Cardiac muscle cell (in vitro differentiated cells and primary cell): ENCODE measurements at places on chromosomes 16 and 17.

DNA sequence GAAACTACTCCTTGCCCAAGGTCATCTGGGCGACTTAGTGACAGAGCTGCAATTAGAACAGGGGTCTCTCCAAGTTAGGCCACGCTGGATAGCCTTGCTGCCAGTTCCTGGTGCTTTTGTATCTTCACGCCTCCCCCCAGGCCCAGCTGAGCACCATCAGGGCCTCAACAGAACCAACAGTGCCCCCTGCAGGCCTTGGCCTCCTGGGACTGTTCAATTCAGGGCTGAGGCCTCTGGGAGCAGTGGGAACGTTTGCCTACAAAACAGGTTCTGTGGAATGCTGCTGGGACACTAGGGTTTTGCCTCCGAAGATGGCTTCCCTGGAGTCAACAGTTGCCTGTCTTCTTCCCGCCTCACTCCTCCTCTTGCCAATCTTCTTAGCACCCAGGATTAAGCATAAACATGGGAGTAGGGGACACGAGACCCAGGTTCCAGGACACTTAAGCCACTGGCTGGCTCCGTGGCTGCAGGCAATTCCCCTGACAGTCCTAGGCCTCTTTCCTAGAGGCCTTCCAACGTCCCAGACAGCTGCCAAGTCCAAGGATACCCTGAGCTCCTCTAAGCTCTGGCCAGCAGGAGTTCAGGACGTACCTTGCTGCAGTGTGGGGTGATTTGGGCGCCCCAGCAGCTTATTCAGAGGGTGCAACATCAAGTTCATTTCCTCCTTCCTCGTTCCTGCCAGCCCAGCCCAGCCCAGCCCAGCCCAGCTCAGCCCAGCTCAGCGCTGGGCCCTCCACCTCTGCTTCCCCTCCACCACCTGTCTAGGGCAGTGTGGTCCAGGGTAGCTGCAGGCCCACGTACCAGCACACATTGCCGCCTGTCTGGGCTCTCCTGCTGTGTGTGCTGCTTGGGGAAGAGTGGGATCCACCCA is 246.6 kb upstream of the RPL38 start:
- peak; percentile 80 for DNase-seq

DNA sequence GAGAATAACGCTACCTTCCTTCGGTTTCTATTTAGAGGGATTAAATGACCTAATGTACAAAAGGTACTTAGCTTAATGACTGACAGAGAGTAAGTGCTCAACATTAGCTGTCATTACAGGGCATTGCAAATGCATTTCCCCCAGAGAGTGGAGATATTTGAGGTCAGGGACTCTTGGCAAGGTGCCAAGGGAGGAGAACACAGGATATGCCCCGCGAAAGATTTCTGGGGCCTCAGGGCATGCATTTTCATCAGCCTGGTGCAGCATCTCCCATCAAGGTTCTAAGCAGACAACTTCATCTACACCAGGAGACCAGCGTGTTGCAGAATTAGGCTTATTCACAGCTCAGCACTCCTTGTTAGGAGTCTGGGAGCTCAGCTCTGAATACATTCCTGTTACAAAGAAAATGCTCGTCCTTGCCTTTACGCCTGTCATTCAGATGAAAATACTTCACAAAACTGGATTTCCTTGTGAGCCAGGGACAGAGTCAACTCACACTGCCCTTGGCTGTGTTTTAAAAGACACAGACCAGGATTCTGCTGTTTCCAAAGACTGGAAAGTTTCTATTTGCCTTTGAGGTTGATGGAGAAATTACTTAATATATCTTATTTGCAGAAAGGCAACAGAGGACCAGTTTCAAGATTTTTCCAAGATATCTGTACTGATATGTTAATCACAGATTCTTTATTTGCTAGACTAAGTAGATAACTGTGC is 108.2 kb downstream of the VAT1L start:
- DNase-seq, result peak; percentile 21

DNA sequence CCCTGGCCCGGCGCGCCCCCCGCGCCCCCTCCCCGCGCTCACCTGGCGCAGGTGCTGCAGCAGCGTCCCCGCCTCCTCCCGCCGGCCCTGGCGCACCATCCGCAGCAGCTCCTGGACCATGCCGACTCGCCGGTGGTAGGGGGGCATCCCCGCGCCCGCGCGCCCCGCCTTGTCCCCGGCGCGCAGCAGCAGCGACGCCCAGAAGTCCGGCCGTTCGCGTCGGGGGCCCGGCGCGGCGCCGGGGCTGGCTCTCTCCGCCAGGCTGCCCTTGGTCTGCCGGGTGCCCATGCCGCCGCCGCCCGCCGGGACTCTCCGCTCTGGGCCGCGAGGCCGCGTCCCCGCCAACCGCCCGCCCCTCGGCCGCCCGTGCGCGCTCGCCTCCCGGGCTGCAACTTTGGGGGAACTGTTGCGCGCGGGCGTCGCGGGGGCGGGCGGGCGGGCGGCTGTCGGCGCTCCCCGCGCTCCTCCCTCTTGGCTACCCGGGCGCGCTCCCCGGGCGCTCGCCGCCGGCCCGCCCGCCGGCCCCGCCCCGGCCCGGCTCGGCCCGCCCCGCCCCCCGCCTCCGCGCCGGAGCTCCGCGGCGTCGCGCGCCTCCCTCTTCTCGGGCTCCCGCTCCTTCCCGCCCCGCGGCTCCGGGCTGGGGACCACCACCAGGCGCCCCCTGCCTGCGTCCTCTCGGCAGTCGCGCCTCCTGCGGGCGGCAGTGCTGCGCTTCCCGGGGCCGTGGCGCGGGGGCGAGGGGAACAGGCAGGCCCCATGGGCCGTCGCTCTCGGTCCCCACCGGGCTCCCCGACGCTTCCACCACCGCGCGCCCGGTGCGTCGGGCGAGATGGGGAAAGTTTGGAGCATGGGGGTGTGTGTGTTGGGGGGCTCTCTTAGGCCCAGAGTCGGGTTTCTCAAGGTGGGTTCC is at the start of gene LRRC75A:
Gene LRRC75A (minus strand): TSS at position 491 of the 910 bp plus-strand sequence. CDS start 203 bp downstream, at position 288.
- peak; percentile 81 for DNase-seq

DNA sequence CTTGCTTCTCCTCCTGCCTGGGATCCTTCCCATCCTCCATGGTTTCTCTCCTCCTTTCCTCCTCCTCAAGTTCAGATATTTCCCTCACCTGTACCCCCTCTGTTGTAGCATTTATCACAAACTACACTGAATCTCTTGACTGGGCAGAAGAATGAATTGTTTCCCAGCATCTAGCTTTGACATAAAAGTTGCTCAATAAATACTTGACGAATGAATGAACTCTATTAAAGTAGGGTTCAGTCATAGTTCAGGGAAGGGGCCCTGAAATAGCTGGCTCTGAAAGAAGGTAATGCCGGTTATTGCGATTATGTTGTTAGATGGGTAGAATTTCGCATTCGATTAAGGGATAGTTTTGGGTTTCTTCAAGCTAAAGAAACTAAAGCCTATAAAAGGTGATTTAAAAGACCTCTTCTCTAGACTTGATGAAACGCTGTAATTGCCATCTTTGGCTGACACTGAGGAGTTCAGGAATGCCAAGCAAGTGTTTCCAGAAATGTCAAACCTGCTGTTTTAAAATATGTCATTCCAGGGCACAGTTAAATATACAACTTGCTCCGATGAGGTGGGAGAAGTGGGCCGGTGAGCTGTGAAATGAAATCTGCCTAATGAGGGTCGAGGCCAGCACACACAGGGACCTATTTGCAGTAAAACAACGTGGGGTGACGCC is 1.0 kb upstream of the CPD start:
- no peak for DNase-seq

GRCh38 chr17:50259477-50260324 is 14.6 kb upstream of the TMEM92 start:
- DNase-seq, result no peak

- no peak for DNase-seq
Observed at GRCh38 chr16:12096157-12096777, 119.7 kb downstream of the SNX29 start.

DNA sequence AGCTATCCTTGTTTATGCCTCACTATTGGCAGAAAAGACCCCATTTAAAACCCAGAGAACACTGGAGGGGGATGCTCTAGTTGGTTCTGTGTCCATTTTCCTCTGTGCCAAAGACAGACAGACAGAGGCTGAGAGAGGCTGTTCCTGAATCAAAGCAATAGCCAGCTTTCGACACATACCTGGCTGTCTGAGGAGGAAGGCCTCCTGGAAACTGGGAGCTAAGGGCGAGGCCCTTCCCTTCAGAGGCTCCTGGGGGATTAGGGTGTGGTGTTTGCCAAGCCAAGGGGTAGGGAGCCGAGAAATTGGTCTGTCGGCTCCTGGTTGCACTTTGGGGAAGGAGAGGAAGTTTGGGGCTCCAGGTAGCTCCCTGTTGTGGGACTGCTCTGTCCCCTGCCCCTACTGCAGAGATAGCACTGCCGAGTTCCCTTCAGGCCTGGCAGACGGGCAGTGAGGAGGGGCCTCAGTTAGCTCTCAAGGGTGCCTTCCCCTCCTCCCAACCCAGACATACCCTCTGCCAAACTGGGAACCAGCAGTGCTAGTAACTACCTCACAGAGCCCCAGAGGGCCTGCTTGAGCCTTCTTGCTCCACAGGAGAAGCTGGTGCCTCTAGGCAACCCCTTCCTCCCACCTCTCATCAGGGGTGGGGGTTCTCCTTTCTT is 56.1 kb downstream of the IGF2BP1 start:
- no peak for DNase-seq

- no peak for DNase-seq
Observed at GRCh38 chr17:42509841-42510240, 26.2 kb upstream of the NAGLU start.

DNA sequence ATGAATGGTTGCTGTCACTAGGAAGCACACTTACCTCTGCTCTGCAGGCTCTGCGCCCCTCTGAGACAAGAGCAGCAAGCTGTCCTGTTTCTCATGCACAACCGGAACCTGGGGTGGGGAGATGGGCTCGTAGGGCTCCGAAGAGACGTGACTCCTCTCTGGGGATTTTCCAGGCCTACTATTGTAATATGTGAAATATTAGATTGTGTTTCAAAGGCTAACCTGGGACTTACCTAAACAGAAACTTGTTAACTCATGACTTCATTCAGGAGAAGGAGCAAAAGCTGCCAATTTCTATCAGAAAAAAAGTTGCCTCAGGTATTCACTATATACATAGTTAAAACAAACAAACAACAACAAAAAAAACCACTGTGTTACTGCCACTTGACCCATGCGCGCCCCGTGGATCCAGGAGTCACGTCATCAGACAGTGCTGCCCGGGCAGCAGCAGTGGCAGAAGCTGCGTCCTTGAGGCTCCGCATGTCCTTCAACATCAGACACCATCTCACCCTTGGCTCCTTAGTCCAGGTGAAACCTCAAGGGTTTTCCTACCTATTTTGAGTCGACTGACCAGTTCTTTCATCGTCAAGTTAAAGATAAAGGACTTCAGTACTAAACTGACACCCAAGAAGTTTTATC is 49.3 kb downstream of the TTC19 start:
- no peak for DNase-seq

DNA sequence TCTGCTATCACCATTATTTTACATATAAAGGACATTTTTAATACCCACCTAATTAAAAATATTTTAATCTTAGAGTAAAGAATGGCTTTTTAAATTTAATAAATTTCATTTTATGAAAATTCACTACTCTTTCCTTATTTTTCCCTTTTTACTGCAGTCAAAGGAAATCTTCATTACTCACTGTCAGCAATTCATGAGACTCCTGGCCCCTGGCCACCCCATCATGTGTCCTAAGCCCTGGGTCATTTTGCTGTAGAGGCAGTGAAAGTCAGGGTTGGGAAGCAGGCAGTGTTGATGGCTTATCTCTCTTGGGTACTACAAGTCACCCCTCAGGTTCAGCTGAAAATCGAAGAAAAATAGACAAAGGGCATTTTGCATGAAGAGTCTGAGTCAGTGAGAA is 468.6 kb upstream of the CCL2 start:
- no peak for DNase-seq

DNA sequence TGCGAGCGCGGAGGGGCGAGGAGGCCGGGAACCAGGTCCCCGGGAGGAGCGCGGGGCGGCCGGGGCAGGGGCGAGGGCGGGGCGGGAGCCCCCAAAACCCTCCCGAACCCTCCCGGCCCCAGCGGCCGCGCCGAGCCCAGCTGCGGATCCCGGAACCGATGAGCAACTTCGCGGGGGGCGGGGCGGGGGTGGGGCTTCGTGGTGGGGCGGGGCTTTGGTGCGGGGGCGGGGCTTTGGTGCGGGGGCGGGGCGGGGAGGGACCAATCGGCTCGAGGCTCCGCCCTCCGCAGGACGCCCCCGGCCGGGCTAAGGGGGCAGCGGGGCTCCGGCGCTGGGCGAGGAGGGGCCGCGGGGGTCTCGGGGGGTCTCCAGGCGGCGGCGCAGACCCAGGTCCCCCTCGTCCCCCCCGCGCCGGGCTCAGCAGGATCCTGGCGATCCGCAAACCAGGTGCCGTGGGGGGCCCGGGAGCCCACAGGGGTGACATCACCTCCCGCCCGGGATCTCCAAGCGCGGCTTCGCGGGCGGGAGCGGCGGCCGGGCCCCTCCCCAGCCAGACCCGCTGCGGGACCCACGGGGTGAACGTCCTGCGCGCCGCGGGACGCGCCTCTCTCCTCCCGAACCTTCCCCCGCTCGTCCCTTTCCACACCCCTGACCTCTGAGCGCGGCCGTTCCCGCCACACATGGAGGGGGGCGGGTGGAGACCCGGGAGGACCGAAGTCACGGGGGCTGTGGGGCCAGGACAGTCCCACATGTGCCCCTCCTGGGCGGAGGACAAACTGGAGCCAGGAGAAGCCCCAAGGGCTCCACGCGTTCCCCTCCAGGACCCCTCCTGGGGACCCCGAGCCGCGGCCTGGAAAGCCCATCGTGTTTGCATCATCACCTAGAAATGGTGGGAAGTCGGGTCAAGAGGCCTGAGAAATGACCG is at the start of gene ABR:
Gene ABR (minus strand): TSS at position 164 of the 925 bp plus-strand sequence. CDS start 254 bp downstream, outside the sequence.
- peak; percentile 47 for DNase-seq

DNA sequence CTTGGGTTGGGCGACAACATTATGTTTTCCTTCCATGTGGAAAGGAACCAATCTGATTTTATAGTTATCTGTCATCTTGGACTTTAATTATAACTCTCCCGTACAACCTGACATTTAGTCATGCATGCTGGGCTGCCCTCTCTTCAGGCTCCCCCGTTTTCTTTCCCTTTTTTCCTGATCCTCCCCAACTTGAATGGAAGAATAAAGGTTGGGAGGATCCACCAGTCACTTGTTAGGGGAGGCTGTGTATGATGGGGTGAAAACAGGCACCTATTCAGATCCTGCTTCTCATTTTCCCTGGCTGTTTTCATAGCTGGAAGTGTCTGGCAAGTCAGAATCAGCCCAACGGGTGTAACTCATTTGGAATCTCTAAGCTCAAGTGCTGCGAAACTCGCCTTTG is 267.2 kb upstream of the SALL1 start:
- DNase-seq, result no peak

- peak; percentile 35 for DNase-seq
Observed at GRCh38 chr17:75557075-75557851, 30.3 kb upstream of the MYO15B start.

DNA sequence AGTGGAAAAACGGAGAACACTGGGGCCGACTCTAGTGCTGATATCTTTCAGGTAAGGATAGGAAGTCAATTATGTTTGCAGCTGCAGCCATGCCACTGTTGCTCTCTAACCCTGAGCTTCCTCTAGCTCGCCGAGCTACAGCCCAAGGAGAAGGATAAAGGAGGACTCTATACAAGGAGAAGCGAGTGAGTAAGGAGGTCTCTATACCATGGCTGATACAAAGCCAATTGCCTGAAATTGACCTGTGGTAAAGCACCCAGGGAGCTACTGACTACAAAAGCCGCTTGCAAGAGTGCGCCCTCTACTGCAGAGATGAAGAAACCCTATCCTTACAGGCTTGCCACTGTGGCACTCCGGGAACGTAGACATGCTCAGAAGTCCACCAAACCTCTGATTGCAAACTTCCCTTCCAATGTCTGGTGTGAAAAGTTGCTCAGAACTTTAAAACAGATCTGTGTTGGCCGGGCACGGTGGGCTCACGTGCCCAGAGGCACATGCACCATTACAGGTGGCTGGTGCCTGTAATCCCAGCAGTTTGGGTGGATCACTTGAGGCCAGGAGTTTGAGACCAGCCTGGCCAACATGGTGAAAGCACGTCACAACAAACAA is 10.8 kb upstream of the SLC46A1 start:
- DNase-seq, result peak; percentile 80
